ENCODE measurements at places on chromosomes 6 and 20. TPM values are rescaled to one million over a fixed set of nuclear protein-coding genes. Genes with fewer than 3 reads are reported as not detected.

DNA sequence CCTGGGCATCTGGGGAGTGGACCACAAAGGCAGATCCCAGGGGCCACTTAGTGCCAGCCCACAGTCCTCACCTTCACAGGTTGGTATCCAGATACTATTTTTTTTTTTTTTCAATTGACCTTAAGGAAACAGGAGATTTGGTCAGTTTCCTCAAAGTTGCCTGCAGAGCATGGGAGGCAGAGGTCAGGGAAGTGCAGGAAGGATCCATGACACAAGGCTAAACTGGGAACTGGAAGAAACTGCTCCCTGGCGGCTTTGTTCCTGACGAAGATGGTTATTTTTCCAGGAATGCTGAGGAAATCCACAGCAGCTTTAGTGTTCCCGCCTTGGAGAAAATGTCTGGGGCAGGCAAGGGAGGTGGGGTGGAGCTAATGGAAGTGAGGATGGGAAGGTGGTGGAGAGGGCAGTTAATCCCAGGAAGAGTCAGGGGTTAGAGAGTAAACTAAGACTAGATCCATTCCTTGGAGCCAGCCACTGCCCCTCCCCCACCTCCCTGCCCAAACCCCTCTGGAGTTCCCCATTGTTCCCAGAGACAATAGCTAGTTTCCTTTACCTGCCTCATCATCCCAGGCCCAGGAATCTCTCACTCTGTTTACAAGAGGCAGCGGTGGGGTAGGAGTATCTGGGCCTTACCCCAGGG, 14.3 kb upstream of the MYMX start:
- peak; percentile 95 for DNase-seq

GRCh38 chr6:107809966-107810365, 14.1 kb downstream of the SCML4 start:
- no peak for DNase-seq

GRCh38 chr6:84588697-84589080, 175.7 kb downstream of the TBX18 start:
- DNase-seq = no peak

GRCh38 chr20:3239026-3239866, at the start of gene SLC4A11:
SLC4A11 (minus strand) TSS chr20:3239190; CDS start chr20:3239137, 53 bp downstream.
- DNase-seq = peak; percentile 94

GRCh38 chr6:35312807-35313206, 15.2 kb downstream of the DEF6 start:
- no peak for DNase-seq

- no peak for DNase-seq
Measured at GRCh38 chr6:99471638-99472037, 43.6 kb downstream of the USP45 start.

GRCh38 chr6:168247443-168248147, 72.0 kb downstream of the DACT2 start:
- no peak for DNase-seq

DNA sequence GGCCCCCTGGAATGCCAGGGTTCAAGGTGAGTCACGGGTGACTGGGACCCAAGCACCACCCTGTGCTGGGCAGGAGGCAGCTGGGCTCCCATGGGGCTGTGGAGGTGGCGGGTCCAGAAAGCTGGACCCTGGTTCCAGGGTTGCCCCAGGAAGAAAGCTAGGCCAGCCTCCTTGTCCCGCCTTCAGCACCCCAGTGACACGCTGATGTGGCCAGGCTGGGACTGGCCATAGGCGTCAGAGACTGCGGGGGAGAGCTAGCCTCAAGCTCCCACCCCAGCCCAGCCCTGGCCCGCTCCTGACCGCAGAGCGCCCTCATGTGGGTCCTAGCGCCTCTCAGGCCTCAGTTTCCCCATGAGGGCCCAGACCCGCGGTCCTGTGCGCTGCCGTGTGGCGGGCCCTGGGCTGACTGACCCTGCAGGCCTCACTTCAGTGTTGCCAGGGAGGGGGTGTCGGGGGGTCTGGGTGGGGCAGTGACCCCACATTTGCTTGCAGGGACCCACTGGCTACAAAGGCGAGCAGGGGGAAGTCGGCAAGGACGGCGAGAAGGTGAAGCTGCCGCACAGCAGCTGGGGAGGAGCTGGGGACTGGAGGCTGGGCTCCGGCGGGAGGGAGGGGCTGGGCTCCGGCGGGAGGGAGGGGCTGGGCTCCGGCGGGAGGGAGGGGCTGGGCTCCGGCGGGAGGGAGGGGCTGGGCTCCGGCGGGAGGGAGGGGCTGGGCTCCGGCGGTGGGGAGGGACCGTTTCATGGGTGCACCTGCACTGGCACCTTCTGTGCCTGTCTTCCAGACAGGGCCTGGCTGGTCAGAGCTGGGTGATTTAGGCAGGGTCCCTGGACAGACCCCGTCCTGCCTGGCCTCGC, 7.9 kb downstream of the COL9A3 start:
- DNase-seq = peak; percentile 76

Gene IRAK1BP1
- total RNA-seq = 12.8 TPM

Gene NKX2-2
- total RNA-seq = not detected

Gene BEND6
- 6.7 TPM for total RNA-seq

Gene GFOD1
- 13.1 TPM for total RNA-seq

Measured in GM23338 (cell line).